Activated naive CD8-positive, alpha-beta T cell treated with anti-CD3 and anti-CD28 coated beads for 36 hours (primary cell): ENCODE measurements at places on chromosomes 4 and X.
A peak's percentile ranks its signal among the peaks of the same experiment; 100 is the strongest.

- DNase-seq: no peak
Measured at GRCh38 chr4:128060121-128060698, 902 bp upstream of the LARP1B start.

DNA sequence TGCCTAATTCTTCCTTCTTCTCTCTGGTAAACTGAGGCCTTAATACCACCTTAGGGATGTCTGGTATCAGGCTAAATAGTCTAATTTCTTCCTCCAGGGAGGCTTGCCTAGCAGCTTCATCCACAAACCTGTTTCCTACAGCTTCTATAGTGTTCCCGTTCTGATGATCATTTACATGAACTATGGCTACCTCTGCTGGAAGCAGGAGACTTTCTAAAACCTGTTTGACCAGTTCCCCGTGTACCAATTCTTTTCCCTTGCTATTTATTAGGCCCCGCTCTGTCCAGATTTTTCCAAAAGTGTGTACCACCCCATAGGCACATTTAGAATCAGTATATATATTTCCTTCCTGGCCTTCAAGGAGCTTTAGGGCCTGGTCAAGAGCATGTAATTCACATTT lies 5.8 kb upstream of the USP38 start:
- DNase-seq: no peak

- DNase-seq: no peak
Measured at GRCh38 chr4:52748432-52748831, 2.8 kb downstream of the ERVMER34-1 start.

- no peak for DNase-seq
Measured at GRCh38 chr4:11079171-11079570, 349.5 kb downstream of the HS3ST1 start.

DNA sequence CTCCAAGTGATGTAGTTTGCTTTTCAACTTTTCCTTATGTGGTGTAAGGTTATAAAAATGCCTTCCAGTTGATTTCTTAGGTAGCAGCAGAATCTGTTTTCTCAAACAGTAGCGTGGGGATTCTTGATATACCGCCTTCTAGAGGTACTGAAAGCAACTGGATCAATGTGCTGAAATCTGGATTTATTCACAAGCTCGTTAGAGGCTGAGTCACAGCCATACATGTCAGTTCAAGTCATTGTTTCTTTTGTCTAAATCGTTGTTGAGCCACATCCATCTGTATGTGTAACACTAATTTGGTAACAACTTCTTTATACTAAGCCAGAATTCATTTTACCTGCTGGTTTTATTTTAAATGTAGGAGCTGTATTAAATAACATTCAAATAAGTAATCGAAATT lies 200.0 kb upstream of the MAD2L1 start:
- no peak for DNase-seq

GRCh38 chrX:25646156-25646555 lies 492.0 kb upstream of the MAGEB18 start:
- no peak for DNase-seq

GRCh38 chr4:107255114-107255513 lies 219.0 kb upstream of the DKK2 start:
- no peak for DNase-seq

DNA sequence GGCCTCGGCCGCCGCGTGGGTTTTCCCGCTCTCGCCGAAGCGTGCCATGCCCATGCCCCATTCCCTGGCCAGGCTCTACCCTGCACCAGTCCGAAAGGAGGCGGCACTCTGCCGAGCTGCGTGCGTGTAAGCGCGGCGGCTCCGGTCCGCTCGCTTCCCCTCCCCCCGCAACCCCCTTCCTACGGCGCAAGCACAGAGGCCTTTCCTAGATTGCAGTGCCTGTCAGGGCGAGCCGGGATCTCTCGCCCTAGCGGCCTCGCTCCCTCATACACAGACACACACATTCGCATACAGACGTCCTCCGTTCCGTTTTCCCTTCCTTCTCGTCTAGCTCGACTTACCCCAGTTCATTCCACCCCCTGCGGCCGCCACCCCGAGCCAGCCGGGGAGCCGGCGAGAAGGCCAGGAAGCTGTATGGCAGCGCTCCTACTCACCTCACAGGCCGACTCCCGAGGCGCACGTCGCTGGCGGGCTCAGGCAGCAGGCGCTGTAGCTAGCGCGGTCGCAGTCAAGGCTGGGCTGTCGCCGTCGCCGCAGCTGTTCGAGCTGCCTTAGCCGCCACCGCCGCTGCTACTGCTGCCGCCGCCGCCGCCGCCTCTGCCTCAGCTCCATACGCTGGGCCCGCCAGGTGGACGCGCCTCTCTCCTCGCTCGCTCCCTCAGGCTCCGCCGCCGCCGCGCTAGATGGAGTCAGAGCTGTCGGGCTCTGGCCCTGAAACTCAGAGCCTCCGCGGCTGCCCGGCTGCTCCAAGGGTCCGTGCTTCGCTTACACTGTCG lies 615 bp downstream of the NEXMIF start:
- peak; percentile 56 for DNase-seq

DNA sequence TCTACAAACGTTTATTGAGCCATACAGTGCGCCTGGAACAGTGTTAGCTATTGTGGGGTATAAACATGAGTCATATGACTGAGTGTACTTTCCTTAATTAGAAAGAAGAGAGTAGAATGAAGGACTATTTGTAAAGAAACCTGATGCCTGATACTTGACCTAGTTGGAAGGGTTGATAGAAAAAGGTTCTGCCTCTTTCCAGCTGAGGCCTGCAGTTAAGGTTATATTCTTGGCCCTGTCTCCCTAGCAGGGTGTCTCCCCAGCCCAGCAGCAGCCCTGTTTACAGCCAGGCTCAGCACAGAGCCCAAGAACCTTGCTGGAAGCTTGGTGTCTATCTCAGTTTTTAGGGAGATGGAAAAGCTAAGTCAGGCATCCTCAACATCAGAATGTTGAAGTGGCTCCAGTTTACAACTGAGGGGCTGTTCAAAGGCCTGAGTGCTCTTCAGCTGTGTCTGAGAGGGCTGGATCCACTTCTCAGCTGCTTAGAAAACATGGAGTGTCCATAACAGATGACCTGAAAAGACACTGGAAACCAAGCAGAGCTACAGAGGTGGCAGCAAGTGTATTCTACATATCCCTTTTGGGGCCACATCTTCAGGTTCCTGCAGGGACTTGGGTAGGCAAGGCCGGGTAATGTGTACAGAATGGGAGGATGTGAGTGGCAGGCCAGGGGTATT lies 21.6 kb downstream of the NYX start:
- no peak for DNase-seq

DNA sequence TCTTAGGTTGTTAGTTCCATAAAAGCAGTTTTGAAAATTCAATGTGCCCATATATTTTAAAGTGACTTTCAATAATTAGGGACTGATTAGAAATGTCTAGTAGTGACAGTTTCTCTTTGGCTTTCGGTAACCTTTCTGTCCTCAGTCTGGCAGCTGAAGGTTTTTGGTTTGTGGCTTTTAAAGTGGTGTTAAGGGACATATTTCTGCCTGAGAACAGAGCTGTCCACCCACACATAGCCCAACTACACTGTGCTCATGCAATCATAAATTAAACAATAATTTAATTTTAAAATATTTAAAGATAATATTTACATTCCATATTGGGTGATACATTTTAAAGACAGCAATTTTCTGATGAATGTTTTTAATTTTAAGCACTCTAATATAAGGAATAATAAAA lies 335.0 kb upstream of the TENM3 start:
- DNase-seq: no peak

DNA sequence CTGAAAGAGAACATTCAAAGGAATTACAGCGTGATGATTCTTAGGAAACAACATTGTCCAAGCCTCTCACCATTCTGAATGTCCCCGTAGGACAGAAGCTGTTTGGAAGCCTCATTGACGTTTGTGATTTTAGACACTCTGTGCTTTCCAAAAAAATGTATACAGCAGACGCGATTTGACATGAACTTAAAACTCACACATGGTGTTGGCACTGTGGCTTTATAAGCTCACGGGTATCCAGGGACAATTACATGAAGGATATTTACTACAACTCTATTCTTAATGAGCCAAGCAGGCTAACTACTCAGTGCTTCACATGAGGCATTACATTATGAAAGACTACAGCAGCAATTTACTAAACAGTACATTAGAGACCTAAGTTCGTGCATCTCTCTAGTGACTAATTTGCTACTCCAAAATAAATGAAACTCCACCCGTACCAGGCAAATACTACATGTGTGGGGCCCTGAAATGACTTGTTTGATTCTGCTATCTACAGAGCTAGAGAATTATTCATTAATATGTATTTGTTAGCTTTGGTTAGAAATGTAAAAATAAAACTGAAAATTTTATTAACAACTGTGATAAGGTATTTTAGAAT lies 620.7 kb downstream of the SPRY1 start:
- no peak for DNase-seq

DNA sequence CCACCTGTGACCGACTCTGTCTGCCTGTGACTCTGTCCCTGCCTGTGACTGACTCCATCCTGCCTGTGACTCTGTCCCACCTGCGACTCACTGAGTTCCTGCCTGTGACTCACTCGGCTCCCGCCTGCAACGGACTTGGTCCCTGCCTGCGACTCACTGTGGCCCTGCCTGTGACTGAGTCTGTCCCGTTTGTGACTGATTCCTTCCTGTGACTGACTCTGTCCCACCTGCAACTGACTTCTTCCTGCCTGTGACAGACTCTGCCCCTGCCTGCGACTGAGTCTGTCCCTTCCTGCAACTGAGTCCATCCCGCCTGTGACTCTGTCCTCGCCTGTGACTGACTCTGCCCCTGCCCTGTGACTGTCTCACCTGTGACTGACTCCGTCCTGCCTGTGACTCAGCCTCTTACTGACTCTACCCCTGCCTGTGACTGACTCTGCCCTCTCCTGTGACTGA lies 9.6 kb upstream of the UVSSA start:
- DNase-seq: peak; percentile 68

DNA sequence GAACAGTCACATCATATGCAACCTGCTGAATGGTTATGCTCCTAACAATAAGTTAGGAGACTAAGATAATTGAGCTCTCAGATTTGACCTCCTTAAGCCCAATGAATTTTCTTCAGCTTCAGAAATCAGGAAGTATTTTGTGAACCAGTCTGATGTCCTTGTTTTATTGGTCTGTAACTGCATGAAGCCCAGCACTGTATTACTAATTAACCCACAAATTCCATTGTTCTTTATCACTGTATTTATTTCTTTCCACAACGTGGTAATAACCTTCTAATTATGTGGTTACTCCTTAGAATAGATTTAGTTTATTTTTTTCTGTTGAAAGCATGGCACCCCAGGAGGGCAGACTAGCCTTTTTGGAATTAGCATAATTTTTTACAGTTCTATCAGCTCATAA lies 3.9 kb upstream of the MFAP3L start:
- no peak for DNase-seq

- DNase-seq: no peak
Measured at GRCh38 chr4:16597845-16598596, 300.4 kb downstream of the LDB2 start.

DNA sequence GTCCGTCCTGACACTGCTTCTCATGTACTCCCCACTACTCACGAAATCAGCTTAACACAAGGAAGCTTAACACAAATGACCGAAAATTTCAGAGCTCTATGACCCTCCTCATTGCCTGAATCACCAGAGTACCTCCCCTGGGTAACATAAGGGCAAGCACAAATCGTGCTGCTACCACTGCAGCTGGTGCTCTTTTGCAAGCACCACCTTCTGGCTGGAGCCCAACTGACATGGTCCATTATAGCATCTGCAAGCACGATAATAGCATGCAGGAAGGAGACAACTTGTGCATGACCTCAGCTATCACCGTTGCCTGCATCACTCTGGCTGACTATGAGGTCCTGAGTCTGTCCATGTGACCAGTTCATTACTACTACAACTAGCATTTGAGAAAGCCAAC lies 308.0 kb downstream of the TEX13C start:
- no peak for DNase-seq

DNA sequence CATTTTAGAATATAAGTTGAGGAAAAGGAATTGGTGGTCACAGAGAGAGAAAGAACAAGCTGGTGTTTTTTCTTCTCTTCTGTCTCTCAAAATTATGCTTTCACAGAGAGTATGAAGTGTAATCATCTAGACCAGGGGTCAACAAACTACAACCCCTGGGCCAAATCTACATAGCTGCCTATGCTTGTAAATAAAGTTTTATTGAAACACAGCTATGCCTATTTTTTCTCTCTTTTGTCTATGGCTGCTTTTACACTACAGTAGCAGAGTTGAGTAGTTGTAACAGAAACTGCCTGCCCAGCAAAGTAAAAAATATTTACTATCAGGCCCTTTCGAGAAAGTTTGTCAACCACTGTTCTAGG lies 6.7 kb upstream of the FAM9C start:
- no peak for DNase-seq

GRCh38 chr4:184536065-184536880 lies 61.9 kb upstream of the IRF2 start:
- DNase-seq: no peak

DNA sequence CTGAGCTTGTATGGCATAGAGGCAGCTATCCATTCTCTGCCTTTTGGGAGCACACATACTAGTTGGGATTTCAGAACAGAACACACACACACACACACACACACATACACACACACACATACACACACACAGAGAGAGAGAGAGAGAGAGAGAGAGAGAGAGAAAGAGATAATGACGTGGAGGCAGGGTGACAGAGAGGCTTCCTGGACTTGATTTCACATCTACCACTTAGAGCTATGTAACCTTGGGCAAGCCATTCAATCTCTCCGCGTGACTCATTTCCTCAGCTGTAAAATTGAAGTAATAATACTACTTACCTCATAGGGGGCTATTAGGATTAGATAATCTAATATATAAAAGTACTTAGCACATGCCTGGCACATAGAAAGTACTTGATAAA lies 12.3 kb upstream of the GRIA3 start:
- no peak for DNase-seq

DNA sequence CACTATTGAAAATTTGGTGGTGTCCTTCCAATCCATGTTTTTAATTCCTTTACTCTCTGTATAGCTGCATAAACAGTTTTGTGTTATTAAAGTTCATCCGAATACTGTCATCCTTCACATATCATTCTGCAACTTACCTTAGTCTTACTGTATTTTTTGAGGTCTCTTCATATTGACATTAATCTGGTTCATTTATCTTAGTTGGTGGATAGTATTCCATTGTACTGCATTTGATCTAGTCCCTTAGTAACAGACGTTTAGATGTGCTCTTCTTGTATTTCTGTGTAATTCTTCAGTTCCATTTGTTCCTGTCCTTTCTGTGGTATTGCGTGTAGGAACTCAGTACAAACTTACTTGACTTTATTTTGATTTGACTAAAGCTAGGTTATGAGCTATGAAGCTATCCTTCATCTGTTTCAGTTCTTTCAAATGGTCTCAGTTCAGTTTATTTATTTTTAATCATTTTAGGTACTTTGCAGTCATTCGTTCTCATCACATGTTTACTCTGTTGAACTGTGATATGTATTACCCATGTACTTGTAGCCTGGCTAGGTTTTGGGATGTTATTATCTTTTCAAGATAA lies 41.3 kb downstream of the RAPGEF2 start:
- DNase-seq: no peak

GRCh38 chr4:112748352-112748878 lies 111.5 kb downstream of the LARP7 start:
- DNase-seq: no peak

- no peak for DNase-seq
Measured at GRCh38 chr4:88009871-88010270, 2.4 kb downstream of the PKD2 start.

GRCh38 chr4:82629238-82630000 lies 67.6 kb upstream of the TMEM150C start:
- DNase-seq: no peak
